Spinal cord (tissue), 10 donors: ENCODE measurements at places on chromosomes 3 and 15. TPM values are rescaled to one million over a fixed set of nuclear protein-coding genes. Genes with fewer than 3 reads are reported as not detected.

VIPR1 gene
- 2.2 TPM for total RNA-seq

NEK10 gene
- total RNA-seq: 12.5 TPM

MUC20 gene
- 2.9 TPM for total RNA-seq

DNA sequence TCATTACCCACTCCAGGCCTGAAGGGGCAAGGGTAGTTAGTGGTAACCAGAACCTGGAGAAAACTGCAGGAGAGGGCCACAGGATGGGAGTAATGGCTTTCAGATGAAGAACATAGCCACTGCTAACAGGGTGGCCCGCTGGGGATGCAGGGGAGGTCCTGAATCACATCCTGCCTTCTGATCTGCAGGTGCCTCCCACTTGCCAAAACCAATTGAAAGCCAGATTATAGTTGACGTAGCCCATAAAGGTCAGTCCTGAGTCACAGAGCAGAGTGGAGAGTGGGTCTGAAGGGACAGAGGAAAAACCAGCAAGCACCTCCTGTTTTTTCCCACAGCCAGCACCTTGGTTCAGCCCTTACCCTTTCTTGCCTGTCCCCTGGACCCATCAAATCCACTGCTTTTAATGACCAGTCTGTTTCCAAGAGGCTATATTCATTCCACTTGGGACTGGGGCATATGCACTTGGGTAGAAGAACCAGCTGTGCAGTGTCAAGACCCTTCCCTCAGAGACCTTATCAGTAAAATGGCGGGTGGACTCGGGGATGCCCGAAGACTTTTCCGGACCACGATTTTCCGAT, 646 bp upstream of the SLC35G2 start:
- no peak for DNase-seq
- peaks cover 32% of the 10 kb centered on the region for H3K4me1 ChIP-seq
- H3K36me3 ChIP-seq: no peaks in the 10 kb centered on the region
- H3K4me3 ChIP-seq: peak overlapping the region; percentile 67
- peaks cover 11% of the 10 kb centered on the region for H3K27me3 ChIP-seq
- peak overlapping the region; percentile 89 for H3K27ac ChIP-seq

GRCh38 chr3:197951392-197951990, 1.5 kb downstream of the RPL35A start:
- no peaks in the 10 kb centered on the region for H3K27me3 ChIP-seq
- DNase-seq: no peak
- H3K4me3 ChIP-seq: peak overlapping the region; percentile 83
- H3K36me3 ChIP-seq: peaks cover 45% of the 10 kb centered on the region
- no peak overlapping the region for H3K27ac ChIP-seq
- peaks cover 21% of the 10 kb centered on the region for H3K4me1 ChIP-seq

- H3K4me3 ChIP-seq: no peak overlapping the region
- H3K4me1 ChIP-seq: no peaks in the 10 kb centered on the region
- no peaks in the 10 kb centered on the region for H3K27me3 ChIP-seq
- no peak overlapping the region for H3K27ac ChIP-seq
- H3K36me3 ChIP-seq: no peaks in the 10 kb centered on the region
Measured at GRCh38 chr3:56124546-56124945, 343.7 kb downstream of the ERC2 start.

DNA sequence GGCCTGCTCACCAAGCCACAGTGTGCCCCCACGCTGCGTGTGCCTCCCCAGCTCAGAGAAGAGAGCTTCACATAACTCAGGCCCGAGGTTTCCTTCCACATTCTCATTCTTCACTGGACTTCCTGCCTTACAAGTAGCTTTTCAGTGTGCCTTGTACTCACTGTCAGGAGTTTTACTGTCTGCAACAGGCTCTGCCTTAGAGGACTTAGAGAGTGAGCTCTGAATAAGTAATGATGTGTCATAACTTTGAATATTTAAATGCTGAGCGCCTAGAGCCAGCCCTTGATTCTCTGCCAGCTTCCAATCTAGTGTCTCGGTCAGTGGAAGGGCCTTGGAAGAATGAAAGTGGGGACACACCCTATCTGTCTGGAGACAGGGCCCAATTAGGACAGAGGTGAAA, 41.8 kb downstream of the ITGB5 start:
- H3K4me1 ChIP-seq: peaks cover 3% of the 10 kb centered on the region
- H3K4me3 ChIP-seq: no peak overlapping the region
- H3K27me3 ChIP-seq: no peaks in the 10 kb centered on the region
- H3K27ac ChIP-seq: no peak overlapping the region
- DNase-seq: no peak
- H3K36me3 ChIP-seq: peaks cover 17% of the 10 kb centered on the region

GRCh38 chr15:67110361-67110781, 45.0 kb downstream of the SMAD3 start:
- peaks cover 27% of the 10 kb centered on the region for H3K4me1 ChIP-seq
- no peaks in the 10 kb centered on the region for H3K27me3 ChIP-seq
- H3K36me3 ChIP-seq: no peaks in the 10 kb centered on the region
